ENCODE measurements at places on chromosomes 2 and 18.

- DNase-seq: peak; percentile 42
Measured at GRCh38 chr2:158034198-158034866, 67.3 kb upstream of the UPP2 start.

GRCh38 chr2:240143801-240144648 lies 3.6 kb upstream of the OTOS start:
- DNase-seq: no peak

- no peak for DNase-seq
Measured at GRCh38 chr18:76058146-76058545, 436.9 kb downstream of the ZNF516 start.

- DNase-seq: no peak
Measured at GRCh38 chr2:222859786-222860612, 837 bp upstream of the ACSL3 start.

- DNase-seq: no peak
Measured at GRCh38 chr18:7787339-7787738, 220.2 kb downstream of the PTPRM start.

DNA sequence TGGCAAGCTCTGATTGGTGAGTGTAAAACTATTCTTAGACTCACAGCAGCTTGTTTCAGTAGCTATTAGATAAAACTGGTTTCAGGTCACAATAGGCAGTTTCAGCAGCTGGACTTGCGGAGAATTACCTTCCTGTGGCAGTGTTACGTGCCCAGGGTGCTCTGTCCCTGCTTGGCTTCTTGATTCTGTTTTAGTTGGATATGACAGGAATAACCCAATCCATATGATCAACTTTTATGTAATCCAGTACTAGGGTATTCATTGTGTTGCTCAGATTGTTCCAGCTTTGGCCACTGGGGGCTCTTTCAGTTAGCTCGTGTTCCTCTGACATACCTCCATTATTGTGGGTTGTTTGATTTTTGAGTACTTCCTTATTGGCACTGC lies 43.1 kb downstream of the INPP4A start:
- DNase-seq: no peak

DNA sequence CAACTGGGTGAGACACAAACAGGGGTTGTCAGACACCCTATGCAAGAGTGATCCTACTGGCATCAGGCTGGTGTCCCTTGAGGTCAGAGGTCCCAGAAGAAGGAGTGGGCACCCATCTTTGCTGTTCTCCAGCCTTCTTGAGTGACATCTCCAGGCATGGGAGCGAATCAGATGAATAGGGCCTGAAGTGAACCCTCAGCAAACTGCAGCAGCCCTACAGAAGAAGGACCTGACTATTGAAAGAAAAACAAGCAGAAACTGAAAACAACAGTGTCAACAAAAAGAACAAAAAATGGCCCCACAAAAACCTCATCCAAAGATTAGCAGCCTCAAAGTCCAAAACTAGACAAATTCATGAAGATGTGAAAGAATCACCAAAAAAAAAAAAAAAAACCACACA lies 1229.7 kb upstream of the CRIM1 start:
- DNase-seq: no peak

GRCh38 chr2:222451224-222451674 lies 26.9 kb downstream of the SGPP2 start:
- no peak for DNase-seq

GRCh38 chr2:28000287-28000686 lies 109.8 kb downstream of the BABAM2 start:
- no peak for DNase-seq

DNA sequence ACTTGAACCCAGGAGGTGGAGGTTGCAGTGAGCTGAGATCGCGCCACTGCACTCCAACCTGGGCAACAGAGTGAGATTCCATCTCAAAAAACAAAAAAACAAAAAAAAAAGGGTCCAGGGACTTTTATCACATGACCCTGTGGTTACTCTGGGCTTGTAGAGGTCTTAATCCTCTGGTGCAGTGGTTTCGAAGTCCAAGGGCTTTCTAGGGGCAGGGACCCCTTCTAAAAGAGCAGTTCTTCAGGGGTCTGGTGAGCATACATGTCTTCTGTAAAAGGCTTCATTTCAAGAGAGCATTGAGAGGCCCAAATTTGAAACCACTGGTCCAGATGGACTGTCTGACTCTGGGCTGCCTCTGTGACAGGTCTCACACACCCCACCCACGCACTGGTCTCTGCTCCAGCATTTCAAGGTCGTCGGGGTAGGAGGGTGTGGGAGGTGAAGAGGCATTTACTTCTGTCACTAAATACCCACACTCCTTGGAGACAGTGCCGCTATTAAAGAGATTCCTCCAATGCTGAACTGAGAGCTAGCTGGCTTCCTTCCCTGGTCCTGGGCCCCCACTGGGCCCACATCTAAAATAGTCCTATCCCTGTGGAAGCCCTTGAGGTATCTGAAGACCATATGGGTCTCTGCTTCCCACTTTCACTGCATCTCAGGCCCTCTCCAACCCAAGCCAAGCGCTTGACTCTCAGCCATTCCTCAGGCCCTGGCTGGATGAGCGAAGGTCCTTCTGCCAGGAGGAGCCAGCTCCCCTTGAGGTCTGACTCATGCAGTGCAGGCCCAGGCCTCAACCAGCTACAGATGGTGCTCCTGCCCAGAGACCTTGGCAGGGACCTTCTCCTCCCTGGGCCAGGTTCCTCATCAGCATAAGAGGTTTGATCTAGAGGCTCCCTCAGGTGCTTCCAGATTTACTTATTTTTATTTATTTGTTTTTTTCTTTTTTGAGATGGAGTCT lies 44.8 kb downstream of the PAX8 start:
- no peak for DNase-seq

DNA sequence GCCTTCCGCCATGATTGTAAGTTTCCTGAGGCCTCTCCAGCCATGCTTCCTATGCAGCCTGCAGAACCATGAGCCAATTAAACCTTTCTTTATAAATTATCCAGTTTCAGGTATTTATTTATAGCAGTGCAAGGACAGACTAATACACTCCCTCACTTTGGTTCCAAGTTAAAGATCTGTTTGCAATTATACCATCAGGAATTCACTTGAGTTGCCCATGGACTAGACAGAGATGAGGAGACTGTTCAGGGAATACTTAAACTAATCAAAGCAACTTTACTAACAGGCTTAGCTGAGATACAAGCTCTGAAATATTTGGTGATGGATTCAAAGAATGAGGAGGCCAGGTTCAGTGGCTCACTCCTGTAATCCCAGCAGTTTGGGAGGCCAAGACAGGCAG lies 190.0 kb downstream of the MTCL1 start:
- DNase-seq: no peak

GRCh38 chr2:112787729-112788393 lies 3.6 kb upstream of the IL1A start:
- DNase-seq: no peak

DNA sequence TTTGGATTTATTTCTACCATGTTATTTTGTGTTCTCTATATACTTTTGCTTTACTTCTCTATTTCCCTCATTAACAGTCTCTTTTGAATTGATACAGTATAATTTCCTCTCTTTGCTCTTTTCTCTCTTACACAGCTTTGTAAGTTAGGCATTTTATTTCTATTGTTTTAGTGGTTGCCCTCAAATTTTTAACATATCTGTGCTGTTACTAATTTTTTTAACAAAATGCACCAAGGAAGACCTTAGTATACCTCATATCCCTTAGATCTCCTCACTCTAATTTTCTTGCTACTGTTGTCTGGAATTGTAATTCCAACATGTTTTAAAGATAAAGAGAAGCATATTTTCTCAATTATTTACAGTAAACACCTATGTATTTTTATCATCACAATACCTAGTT lies 416.8 kb upstream of the SLC14A2 start:
- DNase-seq: no peak

- no peak for DNase-seq
Measured at GRCh38 chr2:126891681-126892500, 6.8 kb upstream of the TEX51 start.
